ENCODE measurements at places on chromosomes 7 and 10. TPM values are rescaled to one million over a fixed set of nuclear protein-coding genes. Genes with fewer than 3 reads are reported as not detected.

The SLC37A3 gene
- 64.1 TPM for total RNA-seq

GRCh38 chr10:17768957-17769356 lies 17.0 kb downstream of the TMEM236 start:
- no peak for DNase-seq

DNA sequence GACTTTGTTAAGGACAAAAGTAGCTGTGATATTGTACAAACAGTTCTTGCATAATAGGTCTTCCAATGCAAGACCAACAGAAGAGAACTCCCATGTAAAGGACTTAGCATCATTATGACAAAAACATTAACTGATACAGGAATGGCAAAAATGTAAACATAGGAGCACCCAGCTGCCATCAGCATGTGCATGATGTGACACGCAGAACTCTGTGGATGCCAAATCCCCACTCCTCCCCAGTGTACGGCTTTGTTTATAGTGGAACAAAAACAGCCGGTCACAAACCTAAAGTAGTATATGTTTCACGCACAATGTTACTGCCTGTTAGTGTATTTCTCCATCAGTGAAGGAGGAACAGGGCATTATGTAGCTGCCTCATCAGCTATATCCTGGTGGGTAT lies 316.0 kb upstream of the AOAH start:
- DNase-seq, result no peak

The TRIM8 gene
- total RNA-seq, result 46.4 TPM

The PTN gene
- 17.3 TPM for total RNA-seq

Measured in H7 (cell line).